ENCODE measurements at places on chromosomes 12 and 14.

- DNase-seq: no peak
Measured at GRCh38 chr12:64240781-64241180, 18.7 kb upstream of the KICS2 start.

DNA sequence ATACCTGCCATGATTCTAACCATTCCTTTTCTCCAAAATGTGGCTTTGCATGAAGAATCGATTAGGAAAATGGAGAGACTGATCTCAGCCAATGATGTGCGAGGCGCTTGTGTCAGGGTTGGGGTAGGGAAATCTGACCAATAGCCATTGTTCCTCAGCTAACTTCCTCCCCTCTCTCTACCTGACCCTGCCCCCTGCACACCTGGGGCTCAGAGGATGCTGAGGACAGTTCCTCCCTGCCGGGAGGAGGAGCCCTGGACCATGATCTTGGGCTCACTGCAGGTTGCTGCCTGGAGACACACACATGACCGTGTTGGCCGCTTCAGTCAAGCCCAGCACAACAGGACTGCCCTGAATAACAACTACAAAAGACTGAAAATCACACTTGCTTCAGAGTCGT, 119.8 kb upstream of the SFSWAP start:
- no peak for DNase-seq

DNA sequence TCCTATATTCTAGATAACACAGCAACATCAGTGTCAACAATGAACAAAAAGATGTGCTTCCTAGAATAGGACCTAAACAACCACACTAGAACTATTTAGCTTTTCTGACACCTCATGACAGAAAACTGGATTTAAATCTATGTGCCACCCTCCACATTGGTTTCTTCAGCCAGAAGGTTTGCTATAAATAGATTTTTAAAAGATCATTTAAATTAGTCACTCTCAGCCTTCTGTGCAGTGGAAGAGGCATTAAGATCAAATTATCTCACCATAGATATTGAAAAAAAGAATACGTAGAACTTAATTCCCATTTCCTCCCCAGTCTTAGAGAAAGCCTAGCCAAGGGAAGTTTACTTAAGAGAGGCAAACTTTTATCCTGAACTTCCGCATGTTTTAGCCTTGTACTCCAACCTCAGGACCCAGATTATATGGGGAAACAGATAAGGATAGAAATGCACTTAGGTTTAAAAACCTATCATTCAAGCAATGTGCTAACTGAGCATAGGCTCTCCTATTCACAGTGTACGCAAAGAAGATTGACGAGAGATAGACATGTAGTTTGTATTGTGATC, 59.6 kb downstream of the NELL2 start:
- DNase-seq: no peak

- DNase-seq: no peak
Measured at GRCh38 chr14:103724116-103724515, 8.5 kb downstream of the ZFYVE21 start.

GRCh38 chr12:78917513-78917912, 52.9 kb downstream of the SYT1 start:
- no peak for DNase-seq

Measured in HuH-7.5 (cell line).